Neuronal stem cell (in vitro differentiated cells): ENCODE measurements at places on chromosomes 4 and X.

- no peak for DNase-seq
- H3K4me1 ChIP-seq: no peaks in the 10 kb centered on the region
- no peaks in the 10 kb centered on the region for H3K36me3 ChIP-seq
- no peaks in the 10 kb centered on the region for H3K27me3 ChIP-seq
Observed at GRCh38 chr4:133802359-133803140, 399.0 kb downstream of the PABPC4L start.

- no peak overlapping the region for H3K27ac ChIP-seq
- H3K4me1 ChIP-seq: peaks cover 5% of the 10 kb centered on the region
- peaks cover 23% of the 10 kb centered on the region for H3K27me3 ChIP-seq
Observed at GRCh38 chrX:107506596-107507031, 57.2 kb downstream of the FRMPD3 start.

DNA sequence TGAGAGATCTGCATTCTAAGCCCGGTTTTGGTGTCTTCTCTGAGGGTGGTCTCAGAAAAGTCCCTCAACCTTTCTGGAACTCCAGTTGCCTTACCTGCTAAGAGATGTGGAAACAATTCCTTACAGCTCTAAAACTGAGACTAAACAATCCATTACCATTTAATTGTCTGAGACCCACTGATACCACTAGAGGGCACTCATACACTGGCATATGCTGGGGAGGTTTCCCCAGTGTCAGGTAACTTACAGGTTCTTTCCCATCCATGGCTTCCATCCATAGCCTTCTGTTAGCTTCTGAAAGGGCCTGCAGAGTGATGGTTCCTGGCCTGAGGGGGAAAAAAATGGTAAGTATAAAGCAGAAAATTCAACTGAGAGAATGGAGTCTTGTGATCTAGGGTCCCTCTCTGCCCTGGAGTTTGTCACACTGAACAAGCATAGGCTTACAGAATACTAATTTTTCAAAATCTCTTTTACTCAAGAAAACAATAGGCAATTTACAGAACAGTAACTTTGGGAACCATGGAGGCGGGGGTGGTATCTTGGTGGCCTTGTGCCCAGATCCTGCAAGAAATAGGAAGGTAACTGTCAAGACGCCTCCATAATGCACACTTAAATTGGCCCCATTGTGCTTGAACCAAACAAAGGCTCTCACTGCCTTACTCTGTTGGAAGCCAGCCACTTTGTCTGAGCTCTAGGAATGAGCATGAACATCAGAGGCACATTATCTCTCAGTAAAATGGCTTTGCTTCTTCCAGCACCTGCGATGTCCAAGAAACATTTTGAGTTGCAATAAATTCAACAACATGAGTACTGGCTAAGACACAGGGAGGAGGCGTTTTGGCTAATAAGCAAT is 236.1 kb downstream of the OPHN1 start:
- DNase-seq: peak; percentile 35
- H3K4me3 ChIP-seq: no peak overlapping the region
- no peaks in the 10 kb centered on the region for H3K4me1 ChIP-seq
- H3K27ac ChIP-seq: no peak overlapping the region

DNA sequence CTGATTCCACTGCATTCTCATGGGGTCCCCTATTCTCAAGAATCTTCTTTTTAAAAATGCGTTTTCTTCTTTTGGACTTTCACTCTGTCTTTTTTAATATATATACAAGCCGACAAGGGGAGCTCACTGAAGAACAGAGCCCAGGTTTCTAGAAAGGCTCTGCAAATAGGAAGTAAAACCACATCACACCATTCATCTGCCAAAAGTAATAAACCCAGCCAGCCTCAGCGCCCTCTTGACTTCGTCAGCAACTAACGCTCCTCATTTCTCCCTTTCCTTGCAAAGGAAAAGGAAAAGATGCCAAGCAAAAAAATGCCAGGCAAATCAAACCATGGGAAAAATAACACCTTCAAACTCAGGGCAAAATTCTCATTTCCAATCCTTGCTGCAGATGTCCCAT is 136.4 kb downstream of the HHIP start:
- no peaks in the 10 kb centered on the region for H3K27me3 ChIP-seq
- H3K27ac ChIP-seq: no peak overlapping the region
- no peak for DNase-seq
- no peak overlapping the region for H3K4me3 ChIP-seq

GRCh38 chr4:174663216-174663615 is 140.9 kb upstream of the HPGD start:
- no peaks in the 10 kb centered on the region for H3K27me3 ChIP-seq
- no peaks in the 10 kb centered on the region for H3K36me3 ChIP-seq
- no peaks in the 10 kb centered on the region for H3K4me1 ChIP-seq
- no peak for DNase-seq
- no peak overlapping the region for H3K4me3 ChIP-seq

GRCh38 chr4:108683479-108683878 is 33.1 kb downstream of the OSTC start:
- peaks cover 1% of the 10 kb centered on the region for H3K36me3 ChIP-seq
- H3K4me3 ChIP-seq: no peak overlapping the region
- no peaks in the 10 kb centered on the region for H3K4me1 ChIP-seq

- no peak overlapping the region for H3K27ac ChIP-seq
- no peaks in the 10 kb centered on the region for H3K36me3 ChIP-seq
- H3K4me1 ChIP-seq: no peaks in the 10 kb centered on the region
Observed at GRCh38 chr4:80171656-80172055, 25.6 kb upstream of the PRDM8 start.

GRCh38 chr4:38529189-38530115 is 134.5 kb upstream of the KLF3 start:
- no peak for DNase-seq
- no peak overlapping the region for H3K4me3 ChIP-seq
- no peaks in the 10 kb centered on the region for H3K27me3 ChIP-seq
- H3K27ac ChIP-seq: no peak overlapping the region
- H3K36me3 ChIP-seq: no peaks in the 10 kb centered on the region
- H3K4me1 ChIP-seq: peaks cover 16% of the 10 kb centered on the region

DNA sequence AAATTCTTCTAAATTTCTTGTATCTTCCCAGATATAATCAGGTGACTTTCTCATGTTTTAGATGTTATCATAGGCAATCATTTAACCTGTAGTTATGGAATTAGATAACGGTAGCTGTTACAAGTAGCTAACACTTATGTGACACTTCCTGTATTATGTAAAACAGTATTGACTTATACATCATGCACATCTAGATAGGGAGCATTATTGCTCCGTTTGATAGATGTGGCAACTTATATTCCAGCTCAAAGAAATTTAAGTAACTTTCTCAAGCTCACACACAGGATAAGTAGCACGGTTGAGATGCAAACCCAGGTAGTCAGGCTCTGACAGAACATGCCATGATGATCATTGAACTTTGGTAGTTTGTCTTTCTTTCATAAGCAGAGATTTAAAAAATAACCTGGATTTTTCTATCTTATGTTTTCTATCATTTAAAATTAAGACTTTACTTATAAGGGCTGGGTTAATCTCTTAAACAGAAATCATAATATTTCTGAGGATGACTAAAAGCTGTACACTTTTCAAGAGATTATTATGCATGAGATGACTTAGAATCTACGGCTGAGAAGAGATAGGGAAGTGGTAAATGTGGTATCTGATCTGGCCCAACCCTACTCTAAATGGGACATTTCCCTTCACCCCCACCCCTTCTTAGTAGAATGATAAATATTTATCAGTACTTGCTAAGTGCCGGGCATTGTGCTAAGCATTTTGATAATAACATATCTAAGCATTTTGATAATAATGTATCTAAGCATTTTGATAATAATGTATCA is 69.1 kb upstream of the HPGD start:
- no peaks in the 10 kb centered on the region for H3K36me3 ChIP-seq
- H3K4me1 ChIP-seq: no peaks in the 10 kb centered on the region
- H3K4me3 ChIP-seq: no peak overlapping the region

GRCh38 chrX:142204522-142205433 is at the start of gene MAGEC2:
MAGEC2 (minus strand) TSS chrX:142205290; CDS start chrX:142203987, 1,303 bp downstream.
- H3K27ac ChIP-seq: no peak within 1 kb of the TSS
- H3K4me3 ChIP-seq: no peak within 1 kb of the TSS
- no peaks in the 10 kb centered on the region for H3K4me1 ChIP-seq

DNA sequence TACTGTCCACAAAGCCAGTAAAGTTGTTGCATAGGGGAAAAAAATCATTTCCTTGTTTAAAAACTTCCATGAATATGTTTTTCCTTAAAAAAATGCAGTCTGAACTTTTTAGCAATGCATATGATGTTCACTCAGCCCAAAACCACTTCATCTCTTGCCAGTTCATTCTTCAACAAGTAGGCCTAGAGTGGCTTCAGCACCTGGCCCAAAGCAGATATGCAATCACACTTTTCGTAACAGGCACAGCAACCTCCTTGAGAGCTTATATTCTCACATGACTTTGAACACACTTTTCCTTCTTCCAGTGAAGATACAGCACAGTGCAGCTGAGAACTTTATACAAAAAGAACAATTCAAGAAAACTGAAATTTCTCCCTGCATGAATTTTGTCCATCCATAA is 128.6 kb downstream of the ADAMTS3 start:
- H3K27me3 ChIP-seq: no peaks in the 10 kb centered on the region
- no peak overlapping the region for H3K27ac ChIP-seq
- no peaks in the 10 kb centered on the region for H3K4me1 ChIP-seq
- no peak for DNase-seq
- H3K36me3 ChIP-seq: no peaks in the 10 kb centered on the region

DNA sequence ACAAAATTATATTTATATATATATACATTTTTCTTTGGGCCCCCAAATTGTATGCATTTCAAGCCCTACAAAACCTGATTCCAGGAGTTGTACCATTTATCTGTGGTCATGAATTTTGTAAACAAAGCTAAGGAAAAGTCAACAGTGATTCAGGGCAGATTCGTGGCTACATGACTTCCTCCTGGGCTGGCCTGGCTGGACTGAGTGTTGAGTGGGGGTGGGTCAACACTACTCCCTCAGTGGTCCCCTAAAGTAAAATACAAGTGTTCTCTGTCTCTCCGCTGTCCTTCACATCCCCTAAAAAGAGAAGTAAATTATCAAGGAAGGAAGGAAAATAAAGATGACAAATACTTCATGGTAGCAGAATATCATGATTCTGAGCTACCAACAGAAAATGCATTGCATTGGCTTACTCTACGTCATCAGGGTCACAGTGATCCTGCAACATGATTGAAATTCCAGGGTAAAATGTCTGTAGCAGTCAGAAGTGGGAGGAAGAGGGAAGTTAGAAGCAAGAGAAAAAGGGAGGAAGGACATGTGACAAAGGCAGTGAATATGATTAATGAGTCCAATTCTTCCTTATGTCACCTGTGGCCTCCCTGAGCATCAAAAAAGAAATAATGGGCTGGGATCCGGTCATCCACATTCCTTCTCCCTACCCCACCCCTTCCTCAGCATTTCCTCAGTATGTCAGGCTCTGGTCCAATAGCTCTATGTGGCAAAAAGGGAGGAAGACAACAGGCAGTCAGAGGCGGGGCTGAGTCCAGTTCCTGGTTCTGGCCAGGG is 42.4 kb upstream of the MYOZ2 start:
- no peaks in the 10 kb centered on the region for H3K4me1 ChIP-seq
- no peaks in the 10 kb centered on the region for H3K36me3 ChIP-seq
- no peaks in the 10 kb centered on the region for H3K27me3 ChIP-seq
- H3K4me3 ChIP-seq: no peak overlapping the region
- no peak for DNase-seq

GRCh38 chrX:15509845-15510244 is 9.2 kb downstream of the BMX start:
- no peak overlapping the region for H3K27ac ChIP-seq
- DNase-seq: no peak
- no peaks in the 10 kb centered on the region for H3K27me3 ChIP-seq
- H3K36me3 ChIP-seq: no peaks in the 10 kb centered on the region
- H3K4me3 ChIP-seq: no peak overlapping the region

- H3K27ac ChIP-seq: no peak overlapping the region
- H3K36me3 ChIP-seq: no peaks in the 10 kb centered on the region
- peak overlapping the region; percentile 57 for H3K4me3 ChIP-seq
- H3K4me1 ChIP-seq: peaks cover 6% of the 10 kb centered on the region
- peak; percentile 30 for DNase-seq
- H3K27me3 ChIP-seq: peaks cover 8% of the 10 kb centered on the region
Observed at GRCh38 chr4:92304606-92305005, 840 bp downstream of the GRID2 start.

DNA sequence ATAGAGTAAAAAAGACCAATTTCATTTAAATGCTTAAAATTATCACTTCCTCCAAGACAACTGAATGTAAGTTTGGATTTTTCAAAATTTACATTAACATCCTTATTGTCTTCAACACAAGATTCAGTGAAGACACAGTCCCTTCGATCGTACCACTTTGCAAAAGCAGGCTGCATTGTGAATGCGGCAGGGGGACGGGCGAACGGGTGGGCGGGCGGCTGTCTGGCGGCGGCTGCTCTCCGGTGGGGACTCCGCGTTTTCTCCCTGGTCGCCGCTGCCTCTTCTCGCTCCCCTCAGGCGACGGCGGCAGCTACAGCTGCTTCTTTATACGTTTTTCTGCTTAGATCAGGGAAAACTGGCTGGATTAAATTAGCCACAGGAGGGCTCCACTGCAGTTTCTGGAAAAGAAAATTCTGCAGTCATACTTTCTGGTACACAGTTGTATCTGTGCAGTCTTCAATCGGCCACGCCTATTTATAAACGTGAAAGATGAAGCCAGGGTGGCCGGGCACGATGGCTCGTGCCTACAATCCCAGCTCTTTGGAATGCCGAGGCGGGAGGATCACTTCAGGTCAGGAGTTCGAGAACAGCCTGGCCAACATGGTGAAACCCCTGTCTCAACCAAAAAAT is 33.9 kb upstream of the HPF1 start:
- peak; percentile 46 for DNase-seq
- no peak overlapping the region for H3K4me3 ChIP-seq
- peaks cover 2% of the 10 kb centered on the region for H3K27me3 ChIP-seq
- no peak overlapping the region for H3K27ac ChIP-seq
- H3K36me3 ChIP-seq: no peaks in the 10 kb centered on the region

GRCh38 chr4:48478273-48478672 is 4.9 kb upstream of the SLC10A4 start:
- DNase-seq: no peak
- no peak overlapping the region for H3K27ac ChIP-seq
- peaks cover 10% of the 10 kb centered on the region for H3K27me3 ChIP-seq
- H3K4me1 ChIP-seq: no peaks in the 10 kb centered on the region
- H3K4me3 ChIP-seq: no peak overlapping the region

- H3K36me3 ChIP-seq: no peaks in the 10 kb centered on the region
- H3K27ac ChIP-seq: no peak overlapping the region
- DNase-seq: no peak
- no peaks in the 10 kb centered on the region for H3K27me3 ChIP-seq
- no peak overlapping the region for H3K4me3 ChIP-seq
- peaks cover 2% of the 10 kb centered on the region for H3K4me1 ChIP-seq
Observed at GRCh38 chr4:69096810-69097209, 536 bp downstream of the UGT2B7 start.

DNA sequence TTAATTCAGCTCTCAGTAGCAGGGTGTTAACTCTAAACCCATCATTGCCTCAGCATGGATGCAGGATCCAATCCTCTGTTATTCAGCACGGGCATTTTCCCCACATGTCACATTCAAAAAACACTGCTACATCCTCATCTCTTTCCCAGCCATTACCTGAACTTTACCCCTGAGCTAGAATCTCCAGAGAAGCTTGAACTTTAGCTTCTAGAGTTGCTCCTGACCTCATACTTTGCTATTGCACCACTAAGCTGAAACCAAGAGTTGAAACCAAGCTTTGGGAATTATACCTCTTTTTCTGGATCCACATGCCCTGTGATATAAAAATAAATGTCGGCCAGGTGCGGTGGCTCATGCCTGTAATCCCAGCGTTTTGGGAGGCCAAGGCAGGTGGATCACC is 90.7 kb downstream of the SHROOM3 start:
- H3K36me3 ChIP-seq: peaks cover 17% of the 10 kb centered on the region
- no peaks in the 10 kb centered on the region for H3K4me1 ChIP-seq
- H3K27ac ChIP-seq: no peak overlapping the region
- H3K4me3 ChIP-seq: no peak overlapping the region
- DNase-seq: no peak
- no peaks in the 10 kb centered on the region for H3K27me3 ChIP-seq
